ENCODE measurements at places on chromosomes 11 and 22.

DNA sequence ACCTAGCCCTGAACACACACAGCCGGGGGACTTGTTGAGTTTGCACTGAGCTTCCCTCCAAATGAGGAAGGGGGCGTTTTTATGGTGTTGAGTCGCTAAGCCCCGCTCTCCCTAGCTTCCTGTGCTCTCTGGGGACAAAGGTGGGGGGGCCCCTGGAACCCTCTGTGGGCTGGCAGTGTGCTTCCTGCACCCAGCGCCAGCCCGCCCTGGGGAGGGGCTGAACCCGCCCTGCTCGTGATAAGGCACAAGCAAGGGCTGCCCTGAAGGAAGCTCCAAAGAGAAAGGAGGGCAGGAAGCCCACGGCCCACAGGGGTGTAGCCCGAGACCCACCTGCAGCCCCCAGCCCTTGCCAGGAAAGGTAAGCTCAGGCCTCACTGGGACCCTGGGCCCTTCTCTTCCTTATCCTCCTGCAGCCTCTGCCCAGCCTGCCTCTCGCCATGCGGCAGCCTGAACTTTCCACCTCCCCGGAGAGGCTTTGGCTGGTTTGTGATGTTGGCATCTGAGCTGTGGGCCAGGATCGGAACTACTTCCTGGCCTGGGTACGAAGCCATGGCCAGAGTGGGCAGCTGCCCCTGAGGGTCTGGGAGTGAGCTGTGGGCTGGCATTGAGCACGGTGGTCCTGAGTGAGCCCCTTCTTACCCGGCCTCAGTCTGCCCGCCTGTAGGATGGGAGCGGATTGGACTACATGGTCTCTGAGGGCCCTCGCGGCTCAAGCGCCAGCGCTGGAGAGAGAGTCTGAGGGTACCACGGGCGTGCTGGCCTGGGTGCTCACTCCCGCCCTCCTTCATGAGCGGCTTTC is at the start of gene FERMT3:
Gene FERMT3, plus strand, starts transcription at position 265 of the 799 bp plus-strand sequence. CDS start 644 bp downstream, outside the sequence.
- DNase-seq = no peak

DNA sequence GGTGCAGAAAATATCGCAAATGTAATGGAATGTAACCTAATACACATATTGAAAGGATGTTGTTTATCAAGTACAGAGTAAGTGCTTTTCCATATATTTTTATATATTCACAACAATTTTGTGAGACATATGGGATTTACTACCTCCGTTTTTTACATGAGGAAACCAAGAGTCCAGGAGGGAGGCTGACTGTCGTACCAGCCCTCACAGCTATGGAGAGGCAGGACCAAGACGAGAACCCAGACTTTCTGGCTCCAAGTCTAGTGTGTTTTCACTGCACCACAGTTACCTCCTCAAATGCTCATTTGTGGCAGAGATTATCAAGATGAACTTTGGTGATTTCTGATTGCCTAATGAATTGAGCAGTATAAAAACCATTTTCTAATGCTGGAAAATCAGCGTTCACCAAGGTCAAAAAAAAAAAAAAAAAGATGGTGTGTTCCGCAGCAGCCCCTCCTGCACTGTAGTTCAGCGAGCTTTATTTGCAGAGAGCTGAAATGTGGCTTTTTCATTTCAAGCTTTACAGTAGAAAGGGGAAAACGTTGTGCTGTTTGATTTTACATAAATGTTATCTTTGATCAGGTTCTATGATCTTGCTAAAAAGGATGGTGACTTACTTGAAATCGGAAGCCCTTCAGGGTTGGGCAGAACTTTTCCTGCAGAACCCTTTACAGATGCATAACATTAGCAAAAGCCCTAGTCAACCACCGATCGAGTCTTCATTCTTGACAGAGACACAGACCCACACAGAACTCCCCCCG is 44.7 kb upstream of the WEE1 start:
- DNase-seq = no peak

- DNase-seq = no peak
Measured at GRCh38 chr11:34798985-34799384, 117.2 kb downstream of the APIP start.

- no peak for DNase-seq
Measured at GRCh38 chr11:10298342-10298741, 4.3 kb upstream of the SBF2 start.

DNA sequence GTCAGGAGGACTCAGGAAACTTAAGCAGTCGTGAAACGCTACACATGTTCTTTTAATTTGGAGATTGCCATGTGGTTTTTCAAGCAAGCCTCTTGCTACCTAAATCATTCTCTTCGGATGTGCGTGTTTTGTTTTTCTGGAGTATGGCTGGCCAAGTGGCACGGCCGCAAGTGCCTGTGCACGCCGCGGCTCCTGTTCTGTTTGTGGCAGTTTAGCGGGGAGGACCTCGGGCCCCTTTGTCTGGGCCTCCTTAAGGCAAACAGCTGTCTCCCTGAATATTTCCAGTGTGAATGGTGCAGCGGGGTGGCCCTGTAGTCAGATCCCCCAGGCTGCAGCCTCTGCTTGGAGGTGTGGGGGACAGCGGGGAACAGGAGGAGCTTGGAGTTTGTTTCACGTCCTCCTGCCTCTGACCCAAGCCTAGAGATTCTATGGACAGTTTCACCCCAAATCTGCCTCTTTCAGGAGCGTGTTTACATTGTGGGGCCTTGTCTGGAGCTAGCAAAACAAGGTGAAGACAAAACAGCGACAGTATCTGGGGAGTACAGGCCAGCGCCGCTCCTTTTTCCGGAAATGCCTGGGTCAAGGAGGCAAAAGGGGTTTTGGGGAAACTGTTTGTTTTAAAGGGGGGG is 1.3 kb downstream of the LRP5 start:
- no peak for DNase-seq

DNA sequence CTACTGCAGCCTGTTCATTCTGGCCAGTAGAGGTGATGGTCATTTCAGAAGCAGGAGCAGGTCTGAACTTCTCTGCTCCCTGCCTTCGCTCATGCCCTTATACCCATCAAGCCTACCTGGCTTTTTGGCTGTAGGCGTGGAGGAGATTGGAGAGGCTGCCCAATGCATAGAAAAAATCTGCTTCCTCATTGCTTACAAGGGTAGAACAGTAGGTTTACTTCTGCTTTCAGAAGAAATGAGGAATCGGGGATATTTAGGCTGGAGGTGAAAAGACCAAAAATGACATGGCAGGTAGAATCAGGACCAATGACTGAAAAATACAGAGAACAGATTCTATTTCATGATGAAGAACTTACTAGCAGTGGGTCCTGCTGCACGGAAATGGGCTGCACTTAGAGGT is 72.9 kb upstream of the YWHAH start:
- DNase-seq = no peak

DNA sequence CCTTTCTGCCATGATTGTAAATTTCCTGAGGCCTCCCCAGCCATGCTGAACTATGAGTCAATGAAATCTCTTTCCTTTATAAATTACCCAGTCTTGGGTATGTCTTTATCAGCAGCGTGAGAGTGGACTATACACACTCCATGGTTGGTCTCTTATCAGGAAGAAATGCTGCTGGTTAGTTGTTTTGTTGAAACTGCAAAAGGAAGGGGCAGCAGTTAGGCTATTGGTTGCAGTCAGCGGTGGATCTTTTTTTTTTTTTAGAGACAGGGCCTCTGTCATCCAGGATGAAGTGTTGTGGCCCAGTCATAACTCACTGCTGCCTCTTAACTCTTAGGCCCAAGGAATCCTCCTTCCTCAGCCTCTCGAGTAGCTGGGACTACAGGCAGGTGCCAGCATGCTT is 51.7 kb downstream of the HSD17B12 start:
- no peak for DNase-seq

DNA sequence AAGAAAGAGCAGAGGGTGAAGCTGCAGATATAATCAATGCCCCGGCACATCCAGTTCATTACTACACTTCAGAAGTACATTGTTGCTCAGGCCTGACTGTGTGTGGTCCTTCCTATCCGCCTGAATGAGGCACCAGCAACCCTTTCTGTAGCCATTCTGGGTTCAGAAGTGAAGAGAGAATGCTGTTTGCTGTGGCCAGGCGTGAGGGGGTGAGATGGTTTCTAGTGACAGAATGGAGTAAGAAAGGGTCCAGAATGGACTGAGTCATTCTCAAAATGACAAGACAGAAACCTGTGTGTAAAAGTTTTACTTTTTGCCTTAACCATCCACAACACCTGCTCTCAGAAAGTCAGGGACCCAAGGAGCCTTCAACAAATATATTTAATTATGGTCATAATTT is 334.8 kb downstream of the GUCY1A2 start:
- DNase-seq = no peak

GRCh38 chr11:125387901-125388300 is 108.2 kb downstream of the FEZ1 start:
- no peak for DNase-seq

DNA sequence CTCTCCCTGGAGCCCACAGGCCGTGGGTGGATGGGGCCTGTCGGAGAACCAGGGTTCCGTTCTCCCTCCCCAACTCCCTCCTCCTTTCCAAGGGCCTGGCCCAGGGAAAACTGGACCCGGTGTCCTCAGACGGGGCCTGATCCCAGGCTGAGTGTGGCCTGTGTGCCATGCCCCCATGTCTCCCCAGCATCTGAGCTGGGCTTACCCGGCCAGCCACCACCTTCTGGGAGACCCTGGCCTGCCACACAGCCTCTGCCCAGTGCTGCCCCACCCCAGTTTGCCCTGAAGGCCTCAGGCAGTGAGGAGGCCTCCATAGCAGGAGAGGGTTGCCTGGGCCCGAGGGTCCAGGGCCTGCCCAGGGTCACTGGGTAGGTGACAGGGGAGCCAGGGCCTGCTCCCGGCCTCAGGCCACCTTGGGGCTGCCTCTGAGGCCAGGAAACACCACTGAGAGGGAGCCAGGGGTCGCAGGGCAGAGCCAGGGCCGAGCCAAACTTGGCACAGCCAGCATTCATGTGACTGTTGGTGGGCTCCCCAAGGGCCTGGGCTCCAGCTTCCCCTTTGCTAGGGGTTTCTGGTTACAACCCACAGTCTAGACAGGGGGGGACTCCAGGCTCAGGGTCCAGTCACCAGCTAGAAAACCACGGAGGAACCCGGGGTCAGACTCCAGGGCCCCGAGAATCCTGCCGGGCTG is 590 bp upstream of the IFITM10 start:
- DNase-seq = no peak

- DNase-seq = no peak
Measured at GRCh38 chr11:105202422-105202821, 62.9 kb upstream of the CARD18 start.

- DNase-seq = no peak
Measured at GRCh38 chr11:131460931-131461330, 90.5 kb downstream of the NTM start.

DNA sequence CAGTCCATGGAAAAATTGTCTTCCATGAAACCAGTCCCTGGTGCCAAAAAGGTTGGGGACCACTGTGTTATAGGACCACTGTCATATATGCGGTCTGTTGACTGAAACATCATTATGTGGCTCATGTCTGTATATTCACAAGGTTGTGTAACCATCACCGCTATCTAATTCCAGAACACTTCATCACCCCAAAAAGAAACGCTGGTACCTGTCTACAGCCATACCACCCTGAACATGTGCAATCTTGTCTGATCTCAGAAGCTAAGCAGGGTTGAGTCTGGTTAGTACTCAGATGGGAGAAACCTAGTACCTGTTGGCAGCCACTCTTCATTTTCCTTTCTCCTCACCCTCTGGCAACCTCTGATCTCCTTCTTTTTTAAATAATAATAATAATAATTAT is 12.9 kb upstream of the PIK3IP1 start:
- no peak for DNase-seq

DNA sequence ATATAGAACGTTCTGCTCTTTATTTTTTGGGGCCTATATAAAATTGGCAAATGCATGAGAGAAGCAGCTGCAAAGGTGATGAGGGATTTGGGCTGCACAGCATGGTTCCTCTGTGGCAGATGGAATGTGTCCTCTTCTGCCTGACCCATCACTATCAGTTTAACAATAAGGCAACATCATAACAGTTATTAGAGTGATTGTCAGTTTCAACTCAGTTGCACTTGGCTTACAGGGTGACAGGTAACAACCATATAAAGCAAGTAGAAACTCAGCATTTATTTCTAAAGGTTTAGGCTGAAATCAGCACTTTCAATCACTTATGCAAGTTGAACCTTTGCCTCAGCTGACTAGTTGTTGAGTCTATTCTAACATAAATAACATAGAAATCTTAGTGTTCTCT is 935.4 kb upstream of the CHORDC1 start:
- no peak for DNase-seq

DNA sequence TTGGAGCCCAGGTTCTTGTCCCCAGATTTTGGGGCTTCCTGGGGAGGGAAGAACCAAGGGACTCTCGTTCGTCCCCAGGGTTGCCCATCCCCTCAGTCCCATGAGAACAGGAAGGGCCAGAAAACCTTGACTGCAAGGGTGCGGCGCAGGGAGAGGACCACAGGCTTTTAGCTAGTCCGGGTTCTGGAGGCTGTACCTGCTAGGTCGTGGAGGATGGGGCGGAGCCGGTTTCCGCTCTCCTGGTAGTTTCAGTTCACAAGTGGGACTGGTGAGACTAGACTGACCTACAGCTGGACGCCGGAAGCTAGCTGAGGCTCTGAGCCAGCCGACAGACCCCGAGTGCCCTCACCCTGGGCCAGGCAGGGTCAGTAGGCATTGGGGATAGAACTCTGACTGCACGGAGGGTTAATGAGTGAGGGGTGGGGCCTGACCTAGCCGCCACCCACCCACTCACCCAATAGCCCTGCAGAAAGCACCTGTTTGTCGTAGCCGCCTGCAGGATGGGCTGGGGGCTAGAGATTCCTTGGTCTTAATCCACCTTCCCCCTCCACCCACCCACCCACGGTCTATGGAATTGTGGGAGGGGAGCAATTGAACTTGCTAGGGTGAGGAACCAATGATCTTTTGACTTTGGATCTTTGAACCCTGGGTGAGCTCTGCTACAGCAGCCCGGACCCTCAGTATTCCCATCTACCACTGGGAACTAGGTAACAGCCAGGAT is 1.5 kb downstream of the MAFF start:
- DNase-seq = no peak

DNA sequence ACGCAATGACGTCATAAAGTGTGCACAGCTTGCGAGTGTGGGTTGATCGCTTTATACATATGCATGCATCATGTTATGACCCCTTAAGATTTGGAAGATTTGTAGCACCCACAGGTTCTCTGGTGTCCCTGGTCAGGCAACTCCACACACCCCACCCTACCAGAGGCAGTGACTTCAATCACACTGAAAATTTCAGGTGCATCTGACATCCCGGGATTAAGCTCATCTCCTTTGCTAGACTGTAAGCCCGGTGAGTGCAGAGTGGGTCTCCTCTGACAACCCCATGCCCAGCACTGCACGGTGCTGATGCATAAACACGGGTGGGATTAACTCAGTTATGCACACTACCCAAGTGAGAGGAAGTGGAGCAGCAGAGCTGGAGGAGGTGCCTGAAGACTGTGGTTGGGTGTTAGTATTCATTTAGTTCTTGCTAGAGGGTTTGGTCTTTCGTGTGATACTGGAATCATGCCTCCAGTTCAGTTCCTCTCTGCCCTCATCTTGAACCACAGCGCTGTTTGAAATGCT is 6.5 kb downstream of the ARSA start:
- no peak for DNase-seq

- DNase-seq = no peak
Measured at GRCh38 chr11:30377347-30377746, 54.4 kb downstream of the ARL14EP start.

DNA sequence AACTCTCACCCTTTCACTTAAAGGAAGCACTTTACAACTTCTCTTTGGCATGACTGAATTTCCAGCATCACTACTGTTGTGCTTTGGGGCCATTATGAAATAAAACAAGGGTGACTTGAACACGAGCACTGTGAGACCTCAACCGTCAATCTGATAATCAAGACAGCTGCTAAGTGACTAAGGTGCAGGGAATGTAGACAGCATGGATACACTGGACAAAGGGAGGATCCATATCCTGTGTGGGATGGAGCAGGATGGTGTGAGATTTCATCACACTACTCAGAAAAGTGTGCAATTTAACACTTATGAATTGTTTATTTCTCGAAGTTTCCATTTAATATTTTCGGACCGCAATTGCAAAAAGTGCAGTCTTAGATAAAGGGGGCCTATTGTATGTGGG is 16.1 kb upstream of the EXPH5 start:
- DNase-seq = no peak
